NCI-H1436 treated with DMSO at 0.1 percent for 48 hours (cell line): ENCODE measurements at places on chromosomes 3 and 15.

- no peak for DNase-seq
Measured at GRCh38 chr3:134054231-134054630, 24.5 kb upstream of the SLCO2A1 start.

DNA sequence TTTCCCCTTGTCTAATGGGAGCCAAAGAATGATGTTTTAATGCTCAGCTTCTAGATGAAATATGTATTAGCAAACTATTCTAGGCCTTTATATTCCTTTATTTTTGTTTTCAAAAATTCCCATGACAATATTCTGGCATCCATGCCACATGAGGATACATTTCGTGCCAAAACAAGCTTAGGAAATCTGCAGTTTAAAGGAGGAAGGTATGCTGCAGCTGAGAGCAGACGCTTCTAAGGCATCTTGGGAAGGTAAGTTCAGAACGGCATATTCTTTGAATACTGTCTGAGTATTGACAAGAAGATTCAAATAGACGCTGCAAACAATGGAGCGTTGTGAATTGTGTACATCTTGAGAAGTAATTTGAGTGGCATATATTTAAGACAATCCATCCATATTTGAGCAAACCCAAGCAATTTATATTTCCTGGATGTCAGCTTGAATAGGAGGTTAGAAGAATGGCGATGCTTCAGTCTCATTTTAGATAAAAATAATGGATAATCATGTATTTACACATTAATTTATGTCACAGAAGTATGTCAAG, 158.6 kb downstream of the RAP2B start:
- no peak for DNase-seq

- no peak for DNase-seq
Measured at GRCh38 chr3:130516645-130517512, at the start of gene COL6A6. Gene COL6A6, plus strand, starts transcription at chr3:130517177. Its CDS starts 43,188 bp downstream, at chr3:130560365.

DNA sequence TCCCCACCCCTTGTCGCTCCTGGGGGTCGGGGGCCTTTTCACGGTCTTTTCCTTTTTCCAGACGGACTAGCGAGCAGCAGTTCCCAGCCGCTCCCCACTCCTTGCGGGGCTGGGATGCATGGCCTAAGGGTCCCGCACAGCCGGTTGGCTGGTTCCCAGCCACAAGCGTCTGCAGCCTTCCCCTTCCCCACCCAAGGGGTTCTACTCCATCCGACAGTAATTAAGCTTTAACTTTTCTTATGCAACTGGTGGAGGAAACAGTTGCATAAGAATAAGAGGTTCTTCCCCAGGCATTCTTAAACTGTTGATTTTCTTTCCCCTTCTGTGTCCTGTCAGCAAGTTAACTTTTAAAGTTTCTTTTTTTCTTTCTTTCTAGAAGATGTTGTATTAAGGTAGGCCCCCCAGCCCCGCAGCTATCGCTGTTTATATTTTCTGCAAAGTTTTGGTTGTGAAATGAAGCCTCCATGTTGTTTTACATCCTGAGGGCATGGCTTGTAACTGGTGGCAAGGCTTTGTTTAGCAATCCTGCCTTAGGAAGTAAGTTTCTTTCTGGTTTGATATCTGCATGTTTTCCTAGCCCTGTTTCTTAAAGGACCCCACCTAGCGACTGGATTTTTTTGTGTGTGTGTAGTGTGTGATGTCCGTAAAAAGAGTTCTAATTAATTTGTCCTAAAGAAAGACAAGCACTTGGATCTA, 207.5 kb downstream of the ZNF385D start:
- DNase-seq, result no peak

DNA sequence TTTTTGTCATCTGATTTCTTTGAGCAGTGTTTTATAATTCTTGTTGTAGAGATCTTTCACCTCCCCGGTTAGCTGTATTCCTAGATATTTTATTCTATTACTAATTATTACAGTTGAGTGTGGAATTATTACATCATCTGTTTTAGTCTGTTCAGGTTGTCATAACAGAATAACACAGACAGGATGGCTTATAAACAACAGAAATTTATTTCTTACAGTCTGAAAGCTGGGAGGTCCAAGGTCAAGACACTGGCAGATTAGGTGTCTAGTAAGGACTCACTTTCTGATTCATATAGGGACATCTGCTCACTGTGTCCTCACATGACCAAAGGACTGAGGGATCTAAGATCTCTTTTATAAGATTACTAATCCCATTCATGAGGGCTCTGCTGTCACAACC, 121.3 kb upstream of the THBS1 start:
- DNase-seq, result no peak

DNA sequence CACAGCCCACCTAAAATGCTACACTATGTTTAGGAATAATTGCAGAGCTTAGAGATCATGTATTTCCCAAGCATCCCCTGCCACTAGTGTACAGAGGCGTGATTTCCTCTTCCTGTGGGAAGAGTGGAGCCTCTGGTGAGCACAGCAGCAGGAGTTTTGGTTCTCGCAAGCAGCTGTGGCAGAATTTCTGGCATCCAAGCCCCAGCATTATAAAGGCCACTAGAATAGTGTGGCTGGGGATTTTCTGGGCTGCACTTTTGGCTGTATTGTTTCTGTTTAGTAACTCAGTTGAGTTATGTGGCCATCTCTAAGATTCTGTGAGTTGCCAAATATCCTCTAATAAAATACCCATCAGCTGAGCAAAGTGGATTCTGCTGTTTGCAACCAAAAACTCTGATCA, 64.7 kb downstream of the GPR176 start:
- no peak for DNase-seq
